ENCODE measurements at places on chromosomes 4 and X. TPM values are rescaled to one million over a fixed set of nuclear protein-coding genes. Genes with fewer than 3 reads are reported as not detected.

The GPRASP1 gene
- 27.3 TPM for polyA plus RNA-seq

The CT55 gene
- 0.17 TPM for polyA plus RNA-seq

The CXorf51A gene
- not detected for polyA plus RNA-seq

The NPY5R gene
- polyA plus RNA-seq, result 1.5 TPM

The HTR2C gene
- polyA plus RNA-seq, result not detected

The CLTRN gene
- 1.8 TPM for polyA plus RNA-seq

The SLC9A6 gene
- 10.0 TPM for polyA plus RNA-seq

The LRAT gene
- 0.03 TPM for polyA plus RNA-seq

The TXLNG gene
- polyA plus RNA-seq, result 27.0 TPM

The GSX2 gene
- not detected for polyA plus RNA-seq

The USP53 gene
- polyA plus RNA-seq, result 28.7 TPM

The ZNF711 gene
- polyA plus RNA-seq, result 23.1 TPM

The CCNB3 gene
- 1.8 TPM for polyA plus RNA-seq

The UGT2B15 gene
- polyA plus RNA-seq, result not detected

The TEX11 gene
- 0.13 TPM for polyA plus RNA-seq

The GRIA3 gene
- polyA plus RNA-seq, result 30.2 TPM

The HSD17B13 gene
- 0.16 TPM for polyA plus RNA-seq

The CAPN6 gene
- not detected for polyA plus RNA-seq

The PAGE4 gene
- 2.6 TPM for polyA plus RNA-seq

The FGF5 gene
- polyA plus RNA-seq, result not detected

The MED12 gene
- polyA plus RNA-seq, result 44.3 TPM

The SCD5 gene
- 164 TPM for polyA plus RNA-seq

The AGTR2 gene
- 0.18 TPM for polyA plus RNA-seq

The FANCB gene
- polyA plus RNA-seq, result 0.56 TPM

The NXF2 gene
- polyA plus RNA-seq, result not detected

The DCAF12L2 gene
- 0.20 TPM for polyA plus RNA-seq

The CSAG2 gene
- polyA plus RNA-seq, result not detected

The GAGE13 gene
- polyA plus RNA-seq, result not detected

The TCEAL6 gene
- 14.4 TPM for polyA plus RNA-seq

The BMX gene
- polyA plus RNA-seq, result 0.29 TPM

The LUZP4 gene
- not detected for polyA plus RNA-seq

The GAB3 gene
- polyA plus RNA-seq, result 2.6 TPM

The BMP3 gene
- 0.42 TPM for polyA plus RNA-seq

The MCTS1 gene
- polyA plus RNA-seq, result 38.5 TPM

The S100P gene
- polyA plus RNA-seq, result not detected

The RENBP gene
- 27.6 TPM for polyA plus RNA-seq

The PSMD10 gene
- polyA plus RNA-seq, result 85.4 TPM

The PHOX2B gene
- 3.3 TPM for polyA plus RNA-seq

The SUPT20HL2 gene
- polyA plus RNA-seq, result not detected

The LRIT3 gene
- 0.72 TPM for polyA plus RNA-seq

The NLGN3 gene
- 10.6 TPM for polyA plus RNA-seq

The NOA1 gene
- 3.5 TPM for polyA plus RNA-seq

The ENAM gene
- not detected for polyA plus RNA-seq

The PAK3 gene
- polyA plus RNA-seq, result 5.0 TPM

The ASMT gene
- polyA plus RNA-seq, result 0.40 TPM

The MED14 gene
- 10.4 TPM for polyA plus RNA-seq

The TKTL2 gene
- not detected for polyA plus RNA-seq

The SLC7A11 gene
- polyA plus RNA-seq, result 0.07 TPM

The SLC26A1 gene
- polyA plus RNA-seq, result 3.7 TPM

The XPNPEP2 gene
- polyA plus RNA-seq, result 0.73 TPM

The PLP1 gene
- 4.4 TPM for polyA plus RNA-seq

The TMEM47 gene
- 9.0 TPM for polyA plus RNA-seq

The CLCN3 gene
- 106 TPM for polyA plus RNA-seq

The PAGE2 gene
- not detected for polyA plus RNA-seq

The CORIN gene
- 0.59 TPM for polyA plus RNA-seq

The DKC1 gene
- polyA plus RNA-seq, result 22.0 TPM

The EIF4E gene
- polyA plus RNA-seq, result 19.9 TPM
